ENCODE measurements at places on chromosomes 1 and 21.

DNA sequence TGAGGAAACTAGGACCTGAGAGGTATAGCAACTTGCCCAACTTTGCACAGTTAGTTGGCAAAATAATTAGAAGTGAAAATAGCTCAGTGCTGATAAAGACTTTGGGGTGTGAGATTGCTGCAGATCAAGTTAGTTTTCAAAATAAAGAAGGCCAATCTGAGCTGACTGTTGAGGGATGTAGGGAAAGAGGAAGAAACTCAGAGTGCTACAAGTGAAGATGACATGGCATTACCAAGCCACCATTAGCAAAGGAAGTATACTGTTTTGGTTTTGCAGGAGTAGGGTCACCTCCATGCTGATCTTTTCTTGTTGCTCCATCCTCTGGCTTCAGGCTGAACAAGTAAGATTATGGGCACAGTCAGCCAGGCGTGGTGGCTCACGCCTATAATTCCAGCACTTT lies 78.7 kb upstream of the ADAM30 start:
- DNase-seq, result no peak

- peak; percentile 68 for DNase-seq
Observed at GRCh38 chr1:27099135-27099586, 55.8 kb downstream of the SLC9A1 start.

- DNase-seq, result no peak
Observed at GRCh38 chr1:92877081-92877711, 45.4 kb downstream of the RPL5 start.

DNA sequence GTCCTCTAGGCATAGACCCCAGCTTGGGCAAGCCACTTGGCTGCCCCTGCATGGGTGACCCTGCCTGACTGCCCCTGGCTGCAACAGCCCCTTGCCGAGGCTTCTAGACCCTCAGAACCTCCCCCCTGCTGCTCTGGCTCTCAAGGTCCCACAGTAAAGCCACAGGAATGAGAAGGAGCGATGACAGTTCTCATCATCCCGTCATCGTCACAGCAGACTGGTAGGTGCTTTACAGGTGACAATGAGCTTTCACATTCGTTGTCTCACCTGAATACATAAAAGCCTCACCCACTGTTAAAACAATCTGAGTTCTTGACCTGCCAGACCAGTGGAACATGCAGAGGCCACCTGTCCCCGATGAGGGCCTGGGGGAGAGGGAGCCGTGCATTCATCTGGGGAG lies 36.0 kb upstream of the GPR157 start:
- DNase-seq, result no peak

DNA sequence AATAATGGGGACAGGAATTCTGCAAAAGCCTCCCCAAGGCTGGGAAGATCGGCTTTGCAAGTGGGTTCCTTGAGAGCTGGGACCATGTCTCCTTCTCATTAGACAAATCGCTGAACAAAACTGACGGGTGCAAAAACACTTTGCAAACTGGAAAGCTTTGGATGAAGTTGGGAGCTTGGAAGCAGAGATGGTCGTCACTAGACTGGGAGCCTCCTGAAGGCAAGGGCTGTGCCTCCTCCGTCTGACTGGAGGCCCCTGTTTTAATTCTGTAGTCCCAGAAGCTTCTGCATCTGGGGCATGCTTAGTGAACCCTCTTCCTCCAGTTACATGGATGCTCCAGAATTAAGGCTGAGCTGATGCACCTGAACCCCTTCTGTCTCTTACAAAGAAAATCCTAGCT lies 82.3 kb upstream of the IFFO2 start:
- DNase-seq, result no peak

GRCh38 chr1:8816831-8817411 lies 519 bp downstream of the RERE start:
- DNase-seq, result peak; percentile 19

GRCh38 chr1:221829327-221830015 lies 87.6 kb upstream of the DUSP10 start:
- peak; percentile 57 for DNase-seq

DNA sequence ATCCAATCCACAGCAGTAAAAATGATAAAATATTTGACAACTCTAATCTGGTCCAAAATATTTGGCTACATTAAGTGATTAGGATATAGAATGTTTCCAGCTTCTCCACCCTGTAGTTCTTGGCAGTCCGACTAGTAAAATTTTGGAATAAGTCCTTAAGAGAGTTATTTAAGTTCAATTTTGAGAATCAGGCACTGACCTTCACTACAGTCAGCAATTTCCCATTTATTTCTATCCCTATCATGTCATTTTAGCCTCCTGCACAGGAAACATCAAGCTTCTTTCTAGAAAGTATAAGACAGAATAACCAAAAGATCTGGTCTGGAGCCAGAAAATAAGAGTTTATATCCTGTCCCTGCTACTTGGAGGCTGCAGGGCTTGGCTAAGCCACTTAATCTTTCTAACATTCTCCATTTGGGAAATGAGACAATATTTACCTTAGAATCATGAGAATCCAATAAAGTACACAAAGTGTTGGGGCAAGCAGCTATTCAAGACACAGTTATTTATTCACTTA lies 162.2 kb downstream of the DPYD start:
- no peak for DNase-seq

- no peak for DNase-seq
Observed at GRCh38 chr1:30668546-30669327, 54.6 kb downstream of the MATN1 start.

DNA sequence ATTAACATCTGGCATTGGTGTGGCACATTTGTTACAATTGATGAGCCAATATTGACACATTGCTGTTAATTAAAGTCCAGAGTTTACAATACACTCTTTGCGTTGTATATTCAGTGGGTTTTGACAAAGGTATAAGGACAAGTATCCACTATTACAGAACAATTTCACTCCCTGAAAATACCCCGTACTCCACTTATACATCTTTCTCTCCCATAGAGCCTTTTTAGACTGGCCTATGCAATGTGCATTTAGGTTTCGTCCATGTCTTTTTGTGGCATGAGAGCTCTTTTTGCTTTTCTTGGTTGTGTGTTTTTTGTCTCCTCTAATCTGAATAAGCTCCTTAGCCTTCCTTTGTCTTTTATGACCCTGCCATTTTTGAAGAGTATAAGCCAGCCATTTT lies 40.6 kb upstream of the TSNAX start:
- DNase-seq, result no peak

DNA sequence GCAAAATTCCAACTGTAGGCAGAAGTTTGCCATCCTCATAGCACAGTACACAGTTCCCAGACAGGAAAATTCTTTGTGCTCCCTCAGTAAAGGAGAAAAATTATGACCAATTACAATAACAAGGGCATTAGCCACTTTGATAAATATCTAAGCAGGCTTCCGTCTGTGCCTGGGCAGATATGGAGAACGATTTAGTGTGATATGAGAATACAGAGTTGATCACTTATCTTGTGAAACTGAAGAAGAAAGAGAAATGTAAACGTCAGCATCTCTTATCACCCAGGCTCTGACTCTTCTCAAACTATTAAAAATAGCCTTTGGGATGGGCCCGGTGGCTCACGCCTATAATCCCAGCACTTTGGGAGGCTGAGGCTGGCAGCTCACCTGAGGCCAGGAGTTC lies 54.5 kb upstream of the TIAM1 start:
- DNase-seq, result no peak

- DNase-seq, result no peak
Observed at GRCh38 chr1:26356106-26356505, 2.2 kb upstream of the CRYBG2 start.

GRCh38 chr1:14997646-14998276 lies 155.8 kb upstream of the TMEM51 start:
- peak; percentile 23 for DNase-seq

DNA sequence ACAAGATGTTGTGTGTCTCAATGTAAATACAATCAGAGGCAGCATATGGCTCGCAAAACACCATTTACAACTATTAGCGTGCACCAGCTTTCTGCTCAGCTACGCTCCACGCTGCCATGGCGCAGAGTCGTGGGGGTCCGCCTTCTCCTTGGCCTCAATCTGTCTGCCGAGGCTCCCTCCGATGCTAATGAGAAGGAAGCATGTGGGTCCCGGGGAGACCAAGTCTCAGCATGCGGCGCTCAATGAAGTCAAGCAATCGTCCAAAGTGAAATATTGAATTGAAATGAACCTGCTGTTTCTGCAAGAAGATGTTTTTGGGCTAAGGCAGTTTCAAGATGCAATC lies 228.9 kb downstream of the TOMM20 start:
- no peak for DNase-seq

- no peak for DNase-seq
Observed at GRCh38 chr1:112257043-112257835, 138.8 kb upstream of the CTTNBP2NL start.

- DNase-seq, result no peak
Observed at GRCh38 chr1:69985376-69985775, 220.0 kb downstream of the LRRC40 start.

- DNase-seq, result peak; percentile 90
Observed at GRCh38 chr1:84365225-84366221, 32.8 kb upstream of the DNASE2B start.

- DNase-seq, result no peak
Observed at GRCh38 chr1:36207339-36207738, 16.9 kb upstream of the THRAP3 start.

DNA sequence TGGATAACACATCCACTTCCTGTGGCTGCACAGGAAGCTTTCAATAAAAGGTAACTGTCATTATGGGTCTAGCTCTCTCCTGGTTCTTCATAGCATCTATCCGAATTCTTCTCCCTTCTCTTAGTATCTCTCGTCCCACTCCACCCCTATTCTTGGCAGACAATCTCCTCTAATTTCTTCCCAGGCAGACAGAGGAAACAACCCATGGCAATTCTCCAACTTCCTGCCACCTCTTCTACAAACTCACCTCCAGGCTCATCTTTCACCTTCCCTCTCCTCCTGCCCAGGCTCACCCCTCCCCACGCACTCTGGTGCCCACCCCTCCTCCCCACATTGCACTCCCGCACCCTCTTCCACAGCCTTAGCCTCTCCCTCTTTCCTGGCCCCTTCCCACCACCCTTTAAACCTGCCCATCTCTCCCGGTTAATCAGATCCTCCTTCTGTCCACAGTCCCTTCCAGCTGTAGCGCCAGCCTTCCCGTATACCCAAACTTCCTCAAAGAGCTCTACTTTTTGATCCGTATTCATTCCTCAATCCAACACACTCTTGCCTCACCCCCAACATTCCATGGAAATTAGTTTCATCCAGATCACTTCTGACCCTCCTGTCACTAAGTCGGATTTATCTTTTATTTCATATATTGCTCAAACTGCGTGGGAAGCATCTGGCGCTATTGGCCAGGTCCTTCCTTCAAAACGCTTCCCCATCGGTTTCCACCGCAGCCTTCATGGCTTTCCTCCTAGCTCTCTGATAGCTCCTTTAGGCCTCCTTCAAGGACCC lies 25.9 kb downstream of the SHISA4 start:
- no peak for DNase-seq

DNA sequence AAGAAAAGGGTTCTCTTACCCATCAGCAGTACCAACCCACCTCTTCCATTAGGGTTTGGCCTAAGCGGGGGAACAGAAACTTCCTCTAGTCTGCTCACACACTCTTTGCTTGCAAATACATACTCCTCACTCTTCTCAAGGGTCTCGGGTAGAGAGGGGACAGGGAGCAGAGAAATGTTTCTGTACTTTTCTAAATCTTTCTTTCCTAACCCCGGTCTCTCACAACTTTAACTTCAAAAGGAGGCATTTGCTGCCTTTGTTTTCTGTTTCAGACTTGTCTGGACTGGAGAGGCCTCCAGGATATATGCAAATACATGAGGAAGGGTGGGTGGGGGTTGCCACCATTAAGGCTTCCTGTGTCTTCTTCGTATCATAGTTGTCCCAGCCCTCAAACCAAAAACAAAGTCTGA lies 10.5 kb upstream of the LAX1 start:
- DNase-seq, result no peak

GRCh38 chr1:248361121-248361715 lies at the start of gene OR2T4:
OR2T4 (plus strand) TSS chr1:248361665; CDS start chr1:248361665, 0 bp downstream.
- DNase-seq, result no peak

- no peak for DNase-seq
Observed at GRCh38 chr1:36304970-36305914, 926 bp upstream of the SH3D21 start.

GRCh38 chr1:7218210-7218832 lies 433.1 kb downstream of the CAMTA1 start:
- peak; percentile 9 for DNase-seq

DNA sequence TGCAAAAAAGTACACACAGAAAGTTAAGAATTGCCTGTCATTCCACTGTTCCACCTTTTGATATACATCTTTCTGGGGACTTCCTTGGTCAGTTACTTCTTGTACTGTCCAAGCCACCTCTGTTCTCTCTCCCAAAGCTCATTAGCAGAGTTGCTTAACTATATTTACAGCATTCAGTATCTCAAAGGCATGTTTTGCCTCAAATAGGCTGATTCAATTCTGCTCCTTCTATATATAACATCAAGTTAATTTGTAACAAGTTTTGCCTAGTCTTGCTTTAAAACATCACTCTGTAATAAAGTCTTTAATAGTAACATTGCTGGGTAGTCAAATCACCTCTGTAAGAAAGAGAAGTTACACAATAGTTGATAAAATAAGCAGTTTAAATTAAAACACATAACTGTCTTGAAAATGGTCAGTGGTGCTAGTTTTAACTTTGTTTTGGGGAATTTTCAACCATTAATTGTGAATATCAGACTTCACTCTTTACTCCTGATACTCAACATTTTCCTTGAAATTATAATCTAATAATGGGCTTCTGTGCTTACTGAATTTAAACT lies 35.7 kb downstream of the EDARADD start:
- no peak for DNase-seq

DNA sequence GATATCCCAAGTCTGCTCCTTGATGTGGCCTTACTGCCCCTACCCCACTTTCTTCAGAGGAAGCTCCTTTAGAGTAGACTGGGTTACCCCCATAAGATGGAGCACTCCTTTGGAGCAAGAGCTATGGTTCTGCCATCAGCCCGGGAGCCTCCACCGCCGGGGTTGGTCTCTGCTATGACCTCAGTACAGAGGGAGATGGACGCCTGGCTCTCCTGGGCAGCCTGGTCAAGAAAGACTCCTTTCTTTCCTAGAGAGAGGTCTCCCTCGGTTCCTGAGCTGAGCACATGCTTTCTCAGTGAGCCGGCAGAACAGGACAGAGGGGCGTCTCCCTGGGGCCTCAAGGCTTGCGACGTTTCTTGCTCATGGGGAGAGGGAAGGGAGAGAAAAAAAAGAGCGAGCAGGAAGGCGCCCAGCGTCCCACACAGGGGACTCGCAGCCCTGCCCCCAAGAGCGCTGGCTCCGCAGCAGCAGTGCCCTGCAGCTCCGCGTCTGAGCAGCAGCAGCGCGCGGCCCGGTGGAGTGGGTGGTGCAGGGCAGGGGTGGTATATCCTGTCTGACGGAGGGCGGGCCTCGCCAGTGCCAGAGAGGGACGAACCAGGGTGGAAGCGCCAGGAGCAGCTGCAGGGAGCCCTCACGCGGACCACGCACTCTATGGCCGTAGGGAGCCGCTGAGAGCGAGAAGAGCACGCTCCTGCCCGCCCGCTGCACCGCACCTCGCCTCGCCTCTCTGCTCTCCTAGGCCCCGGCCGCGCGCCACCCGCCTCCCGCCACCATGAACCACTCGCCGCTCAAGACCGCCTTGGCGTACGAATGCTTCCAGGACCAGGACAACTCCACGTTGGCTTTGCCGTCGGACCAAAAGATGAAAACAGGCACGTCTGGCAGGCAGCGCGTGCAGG lies at the start of gene PKP1:
Gene PKP1 (plus strand): TSS at position 576 of the 899 bp plus-strand sequence. CDS start 197 bp downstream, at position 773.
- DNase-seq, result no peak

- no peak for DNase-seq
Observed at GRCh38 chr1:209593747-209594146, 10.2 kb downstream of the CAMK1G start.

- no peak for DNase-seq
Observed at GRCh38 chr1:53804791-53805505, 33.1 kb downstream of the NDC1 start.

GRCh38 chr1:228081578-228082213 lies 812 bp upstream of the ARF1 start:
- DNase-seq, result no peak
